ENCODE measurements at places on chromosomes 11 and 22.

DNA sequence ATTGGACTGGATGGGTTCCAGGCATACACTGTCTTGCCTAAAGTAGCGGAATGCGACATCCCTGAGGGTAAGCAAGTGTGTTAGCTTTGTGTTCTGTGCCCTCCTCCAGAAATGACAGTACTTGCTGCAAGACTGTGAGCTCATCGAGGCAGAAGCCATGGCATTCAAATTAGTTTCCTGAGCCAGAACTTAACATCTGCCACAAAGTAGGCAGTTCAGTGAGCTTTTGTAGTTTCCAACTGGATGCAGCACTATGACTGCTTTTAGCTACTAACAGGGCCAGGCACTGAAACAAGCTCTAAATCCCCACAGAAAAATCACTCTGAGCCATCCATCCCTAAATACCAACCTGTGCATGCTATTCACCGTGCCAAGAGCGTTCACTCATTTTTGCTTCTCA is 1.2 kb upstream of the FAR1 start:
- DNase-seq = no peak

GRCh38 chr22:17419348-17419747 is 50.1 kb downstream of the CECR2 start:
- no peak for DNase-seq

DNA sequence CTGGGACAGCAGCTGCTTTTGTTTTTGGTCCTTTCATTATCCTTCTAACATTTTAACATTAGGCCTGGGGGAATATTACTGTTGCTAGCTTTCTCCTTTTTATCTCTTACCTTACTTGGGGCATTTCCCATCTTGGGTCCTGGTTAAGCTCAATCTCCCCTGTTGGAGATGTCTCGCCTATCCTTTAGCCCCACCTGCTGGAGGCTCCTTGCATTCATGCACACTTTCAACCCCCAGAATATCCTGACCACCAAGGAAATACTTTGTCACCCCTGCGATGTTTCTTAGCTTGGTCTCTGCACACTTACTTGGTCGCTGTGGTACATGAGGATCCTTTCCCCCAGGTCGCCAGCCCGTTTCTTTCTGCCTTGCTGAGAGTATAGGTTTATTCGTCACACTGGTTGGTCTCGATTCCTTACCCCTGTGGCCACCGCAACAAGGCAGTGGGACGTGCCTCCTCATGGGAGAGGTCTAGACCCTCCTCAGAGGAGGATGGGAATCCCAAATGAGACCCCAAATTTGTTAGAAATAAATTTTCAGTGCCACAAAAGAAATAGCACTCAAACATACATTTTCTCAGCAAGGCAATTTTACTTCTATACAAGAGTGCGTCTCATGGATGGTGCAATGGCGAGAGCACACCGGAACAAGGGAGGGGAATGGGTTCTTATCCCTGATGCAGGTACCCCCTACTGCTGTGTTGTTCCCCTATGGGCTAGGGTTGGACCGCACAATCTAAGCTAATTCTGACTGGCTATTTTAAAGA is 5.4 kb upstream of the TXN2 start:
- no peak for DNase-seq

- DNase-seq = no peak
These were observed 122.6 kb downstream of the ABTB2 start for GRCh38 chr11:34235189-34235588.

- DNase-seq = no peak
These were observed 20.1 kb upstream of the TMEM191C start for GRCh38 chr22:21446827-21447690.

- no peak for DNase-seq
These were observed 14.6 kb downstream of the SCGB2A1 start for GRCh38 chr11:62223095-62223494.

- DNase-seq = no peak
These were observed 75.1 kb downstream of the INSC start for GRCh38 chr11:15189641-15190365.

DNA sequence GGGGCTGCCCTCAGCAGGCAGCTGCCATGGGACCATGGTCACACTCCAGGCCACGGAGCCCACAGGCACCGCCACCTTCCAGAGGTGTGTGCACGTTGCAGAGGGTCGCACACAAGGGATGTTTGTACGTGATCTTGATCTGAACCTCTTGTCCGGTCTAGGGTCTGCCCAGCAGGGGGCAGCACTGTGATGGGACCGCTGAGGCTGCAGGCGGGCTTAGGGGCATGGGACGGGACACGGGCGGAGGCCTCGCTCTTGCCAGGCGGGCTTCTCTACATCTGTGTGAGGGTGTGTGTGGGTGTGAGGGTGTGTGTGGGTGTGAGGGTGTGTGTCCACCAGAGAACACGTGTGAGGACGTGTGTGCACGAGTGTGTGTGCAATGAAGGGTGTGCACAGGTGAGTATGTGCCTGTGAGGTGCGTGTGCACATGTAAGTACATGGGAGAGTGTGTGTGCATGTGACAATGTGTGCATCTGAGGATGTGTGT is 52.4 kb downstream of the CACNA1I start:
- DNase-seq = no peak

- DNase-seq = no peak
These were observed 19.8 kb upstream of the PPP2R1B start for GRCh38 chr11:111785886-111786412.

DNA sequence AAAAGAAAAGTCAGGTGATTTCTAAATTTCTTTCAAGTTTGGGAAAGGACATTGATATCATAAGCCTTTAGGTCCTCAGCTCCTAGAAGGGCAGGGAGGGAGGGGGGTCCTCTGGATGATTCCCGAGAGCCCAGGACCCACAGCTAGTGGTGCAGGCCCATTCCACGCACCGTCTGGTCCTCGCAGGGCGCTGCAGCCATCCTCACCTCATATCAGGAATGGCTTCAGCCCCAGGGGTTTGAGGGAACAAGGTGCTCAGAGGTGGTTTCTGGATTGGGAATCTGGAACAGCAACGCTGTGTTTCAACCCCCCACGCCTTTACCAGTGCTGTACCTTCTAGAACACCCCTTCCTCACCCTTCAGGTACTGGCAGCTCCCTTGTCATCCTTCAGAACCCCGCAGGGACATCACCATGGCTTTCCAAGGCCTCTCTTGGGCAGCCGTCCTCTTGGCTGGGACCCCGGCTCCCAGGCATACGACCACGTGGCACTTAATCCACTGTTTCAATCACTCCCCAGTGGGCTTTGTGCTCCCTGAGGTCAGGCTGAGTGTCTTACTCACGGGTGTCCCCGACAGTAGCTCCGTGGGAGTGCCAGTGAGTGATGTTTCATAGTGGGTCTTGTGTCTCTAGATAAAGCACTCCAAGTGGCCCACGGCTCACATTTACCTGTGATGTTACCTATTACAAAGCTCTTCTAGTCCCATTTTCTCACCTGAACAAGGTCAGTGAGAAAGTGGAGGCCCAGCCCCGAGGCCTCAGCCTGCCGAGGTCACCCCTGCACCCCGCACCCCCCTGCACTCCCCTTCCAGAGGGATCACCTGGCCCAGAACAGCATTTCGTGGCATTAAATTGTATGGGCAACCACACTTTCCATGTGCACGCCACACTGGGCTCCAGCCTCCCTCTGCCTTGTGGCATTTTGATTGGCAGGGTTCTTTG is 93.9 kb downstream of the MORC2 start:
- DNase-seq = no peak

DNA sequence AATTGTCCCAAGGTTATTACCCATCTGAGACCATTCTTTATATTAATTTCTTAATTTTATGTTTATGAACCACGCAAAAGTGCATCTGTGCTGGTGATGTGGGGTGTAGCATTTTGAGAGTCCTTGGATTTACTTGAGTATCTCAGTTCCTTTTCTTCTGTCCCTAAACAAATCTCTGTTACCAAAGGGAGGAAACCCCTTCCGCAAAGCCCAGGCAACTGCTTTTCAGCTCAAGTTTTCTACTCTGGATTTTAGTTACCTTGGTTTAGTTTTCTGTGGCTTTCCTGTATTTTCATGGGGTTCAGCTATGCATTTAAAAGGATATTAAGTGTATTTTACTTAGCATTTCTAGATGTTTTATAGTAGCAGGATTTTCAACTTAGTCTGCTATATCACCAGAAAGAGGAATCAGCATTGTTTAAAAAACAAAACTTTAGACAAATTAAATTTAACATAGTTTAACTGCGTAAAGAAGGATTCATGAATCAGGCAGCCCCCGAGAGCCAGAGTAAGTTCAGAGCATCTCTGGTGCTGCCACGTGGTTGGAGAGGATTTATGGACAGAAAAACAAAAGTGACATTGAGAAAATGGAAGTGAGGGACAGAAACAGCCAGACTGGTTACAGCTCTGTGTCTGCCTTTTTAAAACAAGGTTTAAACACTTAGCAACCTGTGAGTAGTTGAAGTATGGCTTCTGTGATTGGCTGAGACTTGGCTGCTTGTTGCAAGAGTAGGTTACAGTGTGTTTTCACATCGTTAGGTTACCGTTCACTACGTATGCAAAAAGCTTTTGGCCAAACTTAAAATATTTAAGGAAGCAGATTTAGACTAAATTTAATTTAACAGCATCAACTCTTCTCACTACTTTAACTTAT is 9.6 kb downstream of the ADM start:
- DNase-seq = peak; percentile 12

DNA sequence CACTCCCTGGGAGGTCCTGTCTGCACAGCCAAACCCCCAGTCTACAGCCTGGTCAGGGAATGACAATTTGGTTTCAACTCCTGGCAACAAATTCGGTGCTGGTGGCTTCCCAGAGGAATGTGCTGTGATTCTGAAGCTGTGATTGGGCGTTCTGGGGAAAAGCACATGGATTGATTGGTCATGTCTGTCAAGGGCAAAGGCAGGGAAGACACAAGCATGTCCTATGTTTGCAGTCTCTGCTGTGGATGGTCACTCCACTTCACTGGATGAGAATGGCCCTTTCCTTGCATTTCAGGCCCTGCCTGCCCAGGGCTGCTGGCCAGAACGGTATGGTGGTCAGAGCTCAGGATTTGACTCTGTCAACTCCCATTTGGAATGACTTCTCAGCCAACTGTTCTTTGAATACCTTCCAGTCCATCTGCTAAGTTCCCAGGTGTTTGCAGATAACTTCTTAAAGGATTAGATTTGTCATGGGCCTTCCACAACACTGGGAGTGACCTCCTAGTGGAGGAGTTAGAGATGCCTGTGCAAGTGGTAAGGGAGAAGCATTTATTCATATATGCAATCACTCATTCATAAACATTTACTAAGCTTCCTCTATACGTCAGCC is 42.7 kb downstream of the SGSM1 start:
- no peak for DNase-seq

DNA sequence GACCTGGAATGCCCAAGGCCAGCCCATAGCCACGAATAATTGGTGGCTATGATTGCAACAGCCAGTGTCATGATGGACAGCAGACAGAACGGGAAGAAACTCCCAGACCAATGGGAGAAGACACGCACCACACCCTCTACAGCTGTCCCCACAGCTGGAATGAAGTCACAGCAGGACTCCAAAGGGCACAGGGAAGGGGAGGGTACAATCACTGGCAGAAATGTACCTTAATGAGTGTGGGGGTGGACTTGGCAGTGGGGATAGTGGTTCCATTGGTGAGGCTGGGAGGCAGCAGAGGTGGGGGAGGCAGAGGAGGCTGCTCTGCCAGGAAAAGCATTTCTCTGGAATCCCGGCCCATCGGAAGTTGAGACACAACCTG is 52.9 kb downstream of the SGSM3 start:
- DNase-seq = no peak

- DNase-seq = no peak
These were observed 17.8 kb upstream of the SYVN1 start for GRCh38 chr11:65152122-65152521.

DNA sequence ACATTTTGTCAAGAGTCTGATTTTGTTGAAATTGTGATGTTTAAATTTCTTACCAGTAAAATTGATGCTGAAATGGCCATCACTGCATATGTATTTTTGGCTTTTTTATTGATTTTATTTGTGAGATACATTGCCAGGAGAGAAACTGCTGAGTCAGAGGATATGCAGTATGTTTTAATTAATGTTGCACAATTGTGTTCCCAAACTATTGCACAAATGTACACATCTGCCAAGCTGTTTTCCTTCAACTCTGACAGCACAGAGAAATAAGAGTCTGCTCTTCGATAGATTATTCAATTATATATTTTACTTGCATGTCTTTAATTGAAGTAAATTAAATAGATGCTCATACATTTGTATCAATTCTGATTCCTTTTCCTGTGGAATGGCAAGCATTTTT is 640.2 kb upstream of the LUZP2 start:
- DNase-seq = no peak

GRCh38 chr11:14267861-14268635 is 90.9 kb downstream of the RRAS2 start:
- no peak for DNase-seq

GRCh38 chr11:128695539-128696221 is 1.8 kb downstream of the FLI1 start:
- no peak for DNase-seq

- no peak for DNase-seq
These were observed 1.2 kb downstream of the PHLDB1 start for GRCh38 chr11:118608360-118609227.

DNA sequence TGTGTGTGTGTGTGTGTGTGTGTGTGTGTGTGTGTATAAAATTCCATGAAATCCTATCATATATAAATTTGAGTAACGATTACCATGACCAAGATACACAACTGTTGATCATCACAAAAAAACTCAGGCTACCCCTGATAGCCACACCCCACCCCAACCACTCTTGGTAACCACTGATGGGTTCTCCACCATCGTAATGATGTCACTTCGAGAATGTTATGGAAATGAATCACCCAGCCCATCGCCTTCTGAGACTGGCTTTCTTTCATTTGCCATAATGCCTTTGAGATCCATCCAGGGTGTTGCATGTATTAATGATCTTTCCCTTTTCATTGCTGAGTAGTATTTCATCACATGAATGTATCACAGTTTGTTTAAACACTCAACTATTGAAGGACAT is 496.0 kb downstream of the MIAT start:
- DNase-seq = no peak

- DNase-seq = peak; percentile 34
These were observed 620.6 kb downstream of the SOX6 start for GRCh38 chr11:15735706-15736105.

GRCh38 chr11:45290586-45290985 is 4.4 kb upstream of the SYT13 start:
- DNase-seq = no peak

- DNase-seq = no peak
These were observed 9.3 kb downstream of the SELENOM start for GRCh38 chr22:31097941-31098631.

DNA sequence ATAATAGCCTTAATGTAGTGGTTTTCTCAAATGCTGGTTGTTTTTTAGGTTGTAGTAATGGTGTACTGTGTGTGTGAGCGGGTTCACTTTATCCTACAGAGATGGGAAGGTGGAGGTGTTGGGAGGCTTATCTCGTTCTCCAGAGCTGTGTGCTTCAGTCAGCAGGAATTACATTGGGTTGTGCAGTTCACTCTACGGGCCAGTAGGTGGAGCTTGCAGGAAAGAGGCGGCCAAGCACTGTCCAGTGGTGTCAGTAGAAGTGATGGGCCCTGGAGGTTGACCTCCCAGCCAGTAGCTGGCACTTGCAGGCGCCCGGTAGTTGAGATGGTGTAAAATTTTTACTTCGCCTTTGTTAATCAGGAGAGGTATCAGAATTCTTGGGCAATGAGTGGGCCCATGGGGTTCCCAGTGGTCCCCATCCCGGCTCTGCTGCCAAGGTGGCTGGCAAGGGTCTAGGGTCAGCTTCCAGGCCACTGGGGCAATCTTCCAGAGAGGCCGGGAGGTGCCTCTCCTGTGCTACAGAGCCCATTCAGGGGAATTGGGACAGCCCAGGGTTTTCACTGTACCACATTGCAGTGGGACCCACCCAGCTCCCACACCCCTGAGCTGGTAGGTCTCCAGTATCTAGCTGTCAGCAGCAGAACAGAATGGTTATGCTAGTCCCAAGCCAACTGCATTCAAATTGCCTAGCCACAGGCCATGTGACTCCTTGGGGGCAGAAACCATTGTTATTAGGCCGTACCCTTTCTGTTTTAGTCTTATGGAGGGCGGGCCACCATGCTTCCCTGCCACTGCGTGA is 43.9 kb downstream of the BIRC2 start:
- peak; percentile 51 for DNase-seq

Measured in NCI-H1436 (cell line).